Omental fat pad (tissue), 4 donors: ENCODE measurements at places on chromosomes 12 and 14. TPM values are rescaled to one million over a fixed set of nuclear protein-coding genes. Genes with fewer than 3 reads are reported as not detected.
A peak's percentile ranks its signal among the peaks of the same experiment; 100 is the strongest.

GRCh38 chr14:64795921-64796320, 83.8 kb downstream of the SPTB start:
- DNase-seq, result no peak

GRCh38 chr12:107822356-107822755, 47.9 kb downstream of the ASCL4 start:
- DNase-seq, result no peak

- no peak for DNase-seq
These were observed 24.9 kb upstream of the SPPL3 start for GRCh38 chr12:120928864-120929652.

DNA sequence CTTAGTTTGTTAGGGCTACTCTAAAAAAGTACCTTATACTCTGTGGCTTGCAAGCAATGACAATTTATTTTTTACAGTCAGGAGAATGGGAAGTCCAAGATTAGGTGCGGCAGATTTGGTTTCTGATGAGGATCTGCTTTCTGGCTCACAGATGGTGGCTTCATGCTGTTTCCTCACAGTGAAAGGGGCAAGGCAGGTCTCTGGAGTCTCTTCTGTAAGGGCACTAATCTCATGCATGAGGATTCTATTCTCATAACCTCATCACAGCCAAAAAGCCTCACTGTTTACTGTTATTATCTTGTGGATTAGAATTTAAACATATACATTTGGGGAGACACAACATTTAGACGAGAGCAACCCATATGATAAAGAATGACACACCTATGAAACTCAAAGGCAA, 1957.4 kb upstream of the SEL1L start:
- DNase-seq, result no peak

DNA sequence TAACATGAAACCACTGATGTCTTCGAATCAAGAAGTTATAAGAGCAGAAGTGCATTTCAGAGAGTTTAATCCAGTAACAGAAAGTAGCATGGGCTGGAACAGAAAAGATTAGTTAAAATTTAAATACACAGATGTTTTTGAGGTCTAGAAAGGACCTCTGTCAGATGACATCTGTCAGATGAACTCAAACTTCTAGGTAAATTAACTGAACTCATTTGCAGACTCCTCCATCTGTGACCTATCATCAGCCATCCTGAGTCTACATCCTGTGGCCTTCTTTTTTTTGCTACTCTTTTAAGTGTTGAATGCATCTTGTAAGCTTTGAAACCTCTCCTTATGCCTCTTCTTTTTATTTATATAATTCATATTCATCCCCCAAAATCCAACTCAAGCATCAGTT, 53.3 kb downstream of the C2CD5 start:
- DNase-seq, result no peak

DNA sequence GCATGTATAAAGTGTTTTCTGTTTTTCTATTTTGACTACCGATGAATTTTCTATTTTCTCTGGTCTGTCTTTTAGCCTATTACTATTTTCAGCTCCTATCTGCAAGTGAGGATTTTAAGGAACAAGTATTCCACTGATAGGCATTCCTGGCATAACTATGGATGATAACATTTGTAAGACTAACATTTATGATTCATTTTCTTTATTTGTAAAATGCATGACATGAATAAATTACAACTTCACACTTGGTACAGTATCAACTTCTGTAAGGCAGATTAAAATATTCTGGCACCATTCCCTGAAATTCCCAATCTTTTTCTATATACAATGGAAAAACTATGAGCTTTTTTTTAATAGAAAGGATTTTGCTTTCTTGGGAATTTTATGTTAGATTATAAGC, 121.0 kb upstream of the GARIN2 start:
- DNase-seq, result no peak

GRCh38 chr14:23814527-23815256, 138.9 kb upstream of the DHRS4 start:
- no peak for DNase-seq

DNA sequence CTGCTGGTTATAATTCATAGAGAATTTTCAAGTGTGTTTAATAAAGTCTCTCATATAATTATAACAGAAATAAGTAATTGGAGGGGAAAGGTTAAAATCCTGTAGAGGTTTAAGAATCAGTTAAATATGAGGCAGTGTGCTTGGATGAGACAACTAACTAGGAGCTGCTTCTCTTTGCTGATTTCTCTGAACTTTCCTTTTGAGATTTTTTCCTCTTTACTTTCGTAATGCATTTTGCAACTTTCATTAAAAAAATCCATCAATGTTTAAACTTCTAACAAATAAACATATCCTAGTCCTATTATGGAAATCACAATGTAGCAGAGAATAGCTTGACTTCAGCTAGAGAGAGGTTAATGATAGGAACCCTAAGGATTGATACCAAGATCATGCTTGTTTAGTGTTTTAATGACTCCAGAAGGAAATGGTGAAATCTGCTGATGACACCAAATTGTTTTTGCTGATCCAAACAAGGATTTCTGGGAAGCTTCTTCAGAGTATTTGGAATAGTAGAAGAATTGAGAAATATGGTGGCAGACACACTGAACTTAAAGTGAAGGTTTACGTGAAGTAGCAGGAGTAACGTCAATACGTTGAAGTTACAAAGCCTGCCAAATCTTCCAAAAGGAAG, 122.6 kb downstream of the RAD51B start:
- no peak for DNase-seq

- no peak for DNase-seq
These were observed 16.6 kb upstream of the IFI27L2 start for GRCh38 chr14:94145902-94146527.

GRCh38 chr12:583251-583869, 79.9 kb downstream of the NINJ2 start:
- no peak for DNase-seq

GRCh38 chr12:19120795-19121194, 8.7 kb upstream of the PLEKHA5 start:
- DNase-seq, result no peak

GRCh38 chr14:98909251-98909944, 362.6 kb downstream of the BCL11B start:
- DNase-seq, result no peak

DNA sequence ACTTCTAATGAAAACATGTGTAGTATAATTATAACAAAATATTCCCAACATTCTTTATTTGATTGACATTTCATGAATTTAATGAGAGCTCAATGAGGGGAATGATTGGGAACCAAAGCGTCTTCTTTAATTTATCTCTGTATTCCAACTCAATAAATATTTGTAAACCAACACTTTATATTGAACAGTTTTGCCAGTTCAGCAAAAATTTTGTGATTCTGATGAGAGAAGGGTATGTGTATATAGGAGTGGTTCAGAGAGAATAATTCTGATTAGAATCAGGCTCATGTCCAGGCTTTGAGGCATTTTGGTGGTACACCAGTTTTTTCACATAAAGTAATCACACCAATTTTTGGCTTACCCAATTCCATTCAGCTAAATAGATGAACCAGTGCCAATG, 564.2 kb downstream of the TMTC2 start:
- no peak for DNase-seq

GRCh38 chr12:93179792-93180191, 197.9 kb upstream of the NUDT4 start:
- DNase-seq, result no peak

DNA sequence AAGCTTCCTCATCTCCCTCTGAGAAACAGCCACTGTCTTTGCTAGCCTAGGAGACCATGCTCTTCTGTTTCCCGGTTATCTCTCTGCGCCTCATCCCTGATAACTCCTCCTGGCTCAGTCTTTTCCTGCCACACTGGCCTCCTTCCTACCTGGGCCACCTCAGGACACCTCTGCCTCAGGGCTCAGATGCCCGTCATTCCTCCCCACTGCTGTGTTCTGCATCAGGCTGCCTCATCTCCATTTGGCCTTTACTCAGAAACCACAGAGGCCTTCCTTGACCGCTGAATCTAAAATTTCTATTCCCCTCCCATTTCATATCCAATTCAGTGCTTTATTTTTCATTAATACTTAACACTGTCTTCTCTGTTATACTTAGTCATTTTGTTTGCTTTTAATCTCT, 311.0 kb upstream of the RGS6 start:
- DNase-seq, result no peak

DNA sequence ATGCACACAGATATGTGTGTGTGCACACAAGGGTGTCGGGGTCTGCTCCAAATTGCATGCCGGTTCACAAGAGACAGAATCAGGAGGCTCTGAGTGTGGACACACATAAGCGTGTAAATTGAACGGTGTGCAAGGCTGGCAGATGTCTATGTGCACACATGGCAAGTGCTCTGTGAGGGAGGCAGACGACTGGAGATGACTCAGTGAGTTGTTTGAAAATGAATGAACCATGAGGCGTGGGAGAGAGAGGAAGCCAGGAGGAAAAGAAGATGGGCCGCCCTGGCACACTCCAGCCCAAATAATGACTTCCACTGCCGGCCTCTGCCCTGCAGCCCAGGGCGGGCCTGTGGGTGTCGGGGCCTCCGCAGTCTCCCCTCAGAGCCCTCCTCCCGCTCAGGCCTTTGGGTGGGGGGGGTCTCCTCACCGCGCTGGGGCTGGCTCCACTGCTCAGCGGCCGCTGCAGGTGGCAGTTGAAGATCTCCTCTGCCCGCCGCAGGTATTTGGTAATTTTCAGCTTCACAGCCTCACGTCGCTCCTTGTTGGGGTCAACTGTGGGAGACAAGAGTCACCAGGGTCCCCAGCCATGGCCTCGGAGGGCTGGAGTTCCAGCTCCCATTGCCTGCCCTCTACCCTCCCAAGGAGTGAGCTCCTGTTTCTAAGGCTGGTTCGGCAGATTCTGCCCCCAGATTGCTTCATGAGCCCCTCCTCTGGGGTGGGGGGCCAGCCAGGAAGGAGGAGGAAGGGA, 3.5 kb downstream of the RPS6KL1 start:
- DNase-seq, result no peak

- peak; percentile 39 for DNase-seq
These were observed 26.8 kb downstream of the TMEM63C start for GRCh38 chr14:77208291-77208978.

GRCh38 chr14:52895000-52895399, 55.9 kb downstream of the FERMT2 start:
- DNase-seq, result no peak

DNA sequence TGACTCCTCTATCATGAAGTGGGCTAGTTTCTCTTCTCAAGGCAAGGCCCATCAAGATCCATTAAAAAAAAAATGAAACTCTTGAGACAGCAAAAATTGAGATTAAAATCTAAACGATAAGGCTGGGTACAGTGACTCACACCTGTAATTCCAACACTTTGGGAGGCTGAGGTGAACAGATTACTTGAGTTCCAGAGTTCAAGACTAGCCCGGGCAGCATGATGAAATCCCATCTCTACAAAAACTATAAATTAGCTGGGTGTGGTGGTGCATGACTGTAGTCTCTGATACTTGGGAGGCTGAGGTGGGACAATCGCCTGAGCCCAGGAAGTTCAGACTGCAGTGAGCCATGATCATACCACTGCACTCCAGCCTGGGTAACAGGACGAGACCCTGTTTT, 226.5 kb upstream of the SOX5 start:
- no peak for DNase-seq

- no peak for DNase-seq
These were observed 2.7 kb upstream of the SLCO1A2 start for GRCh38 chr12:21337453-21337852.

DNA sequence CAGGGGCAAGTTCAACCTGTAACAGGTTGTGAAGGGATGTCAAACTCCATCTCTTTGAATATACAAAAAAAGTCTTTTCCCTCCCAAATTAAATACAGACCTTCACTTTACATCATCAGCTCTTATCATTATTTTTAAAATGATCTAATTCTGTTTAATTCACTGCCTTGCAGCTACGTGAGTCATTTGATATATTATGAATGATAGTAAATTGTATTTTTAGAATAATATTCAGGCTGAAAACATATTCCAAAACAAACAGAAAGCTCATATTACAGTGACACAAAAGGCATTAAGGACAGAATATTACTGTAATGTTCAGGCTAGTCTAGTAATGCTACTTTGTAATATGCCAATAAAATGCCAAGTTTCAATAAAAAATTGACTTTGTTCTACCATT, 53.3 kb downstream of the BCAT1 start:
- no peak for DNase-seq

GRCh38 chr12:91182636-91183455, at the start of gene DCN:
TSS of gene DCN (minus strand) at chr12:91182817. CDS start at chr12:91178552, 4,265 bp downstream.
- DNase-seq, result no peak

The INHBC gene
- not detected for total RNA-seq

The ESR2 gene
- 1.4 TPM for total RNA-seq

The FSCB gene
- not detected for total RNA-seq

The ACSM4 gene
- total RNA-seq, result not detected

The EFS gene
- 3.0 TPM for total RNA-seq

The GPR68 gene
- total RNA-seq, result 0.36 TPM

The GLIPR1L2 gene
- total RNA-seq, result 0.79 TPM

The SYCP3 gene
- total RNA-seq, result 0.31 TPM

The VRTN gene
- not detected for total RNA-seq

The ITGB7 gene
- total RNA-seq, result 1.6 TPM

The NABP2 gene
- total RNA-seq, result 24.3 TPM

The REC8 gene
- total RNA-seq, result 17.8 TPM

The MAP1LC3B2 gene
- total RNA-seq, result not detected
